T-helper 9 cell (primary cell): ENCODE measurements at places on chromosomes 1 and 21.

GRCh38 chr21:34133392-34133791, 60.0 kb downstream of the MRPS6 start:
- no peak for DNase-seq

- no peak for DNase-seq
These were observed 45.3 kb downstream of the HENMT1 start for GRCh38 chr1:108615544-108615943.

DNA sequence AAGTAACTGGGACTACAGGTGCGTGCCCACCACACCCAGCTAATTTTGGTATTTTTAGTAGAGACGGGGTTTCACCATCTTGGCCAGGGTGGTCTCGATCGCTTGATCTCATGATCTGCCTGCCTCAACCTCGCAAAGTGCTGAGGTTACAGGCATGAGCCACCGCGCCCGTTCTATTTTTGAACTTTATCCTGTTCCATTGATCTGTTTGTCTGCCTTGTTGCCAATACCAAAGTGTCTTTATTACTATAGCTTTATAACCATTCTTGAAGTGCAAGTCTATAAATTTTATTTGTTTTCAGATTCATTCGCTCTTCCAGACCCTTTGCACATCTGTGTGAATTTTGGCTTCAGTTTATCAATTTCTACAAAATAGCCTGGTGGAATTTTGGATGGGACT, 28.0 kb downstream of the SYT14 start:
- no peak for DNase-seq

DNA sequence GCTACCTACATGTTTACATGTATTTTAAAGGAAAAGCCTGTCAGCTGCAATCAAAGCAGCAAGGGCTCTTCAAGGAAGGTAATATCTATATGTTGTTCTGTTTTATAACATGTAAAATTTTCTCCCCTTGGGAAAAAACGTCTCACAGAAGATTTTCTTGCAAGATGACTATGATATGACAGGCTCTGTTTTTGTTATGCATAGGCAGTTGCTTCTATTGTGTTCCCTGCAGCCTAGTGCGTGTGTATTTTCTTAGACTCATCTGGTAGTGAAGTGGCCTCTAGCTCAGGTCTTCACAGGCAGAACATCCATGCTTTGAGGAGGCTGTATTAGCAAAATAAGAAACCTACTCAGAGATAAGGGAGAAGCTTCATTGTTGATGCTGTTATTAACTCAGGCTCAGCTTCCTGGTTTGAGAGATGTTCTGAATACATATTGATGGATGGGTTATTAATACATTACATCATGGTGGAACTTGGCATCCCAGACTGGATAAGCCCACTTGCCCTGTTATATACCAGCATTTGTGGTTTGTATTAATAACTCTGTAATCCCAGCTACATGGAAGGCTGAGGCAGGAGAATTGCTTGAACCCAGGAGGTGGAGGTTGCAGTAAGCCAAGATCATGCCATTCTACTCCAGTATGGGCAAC, 35.8 kb downstream of the LAMC1 start:
- no peak for DNase-seq

DNA sequence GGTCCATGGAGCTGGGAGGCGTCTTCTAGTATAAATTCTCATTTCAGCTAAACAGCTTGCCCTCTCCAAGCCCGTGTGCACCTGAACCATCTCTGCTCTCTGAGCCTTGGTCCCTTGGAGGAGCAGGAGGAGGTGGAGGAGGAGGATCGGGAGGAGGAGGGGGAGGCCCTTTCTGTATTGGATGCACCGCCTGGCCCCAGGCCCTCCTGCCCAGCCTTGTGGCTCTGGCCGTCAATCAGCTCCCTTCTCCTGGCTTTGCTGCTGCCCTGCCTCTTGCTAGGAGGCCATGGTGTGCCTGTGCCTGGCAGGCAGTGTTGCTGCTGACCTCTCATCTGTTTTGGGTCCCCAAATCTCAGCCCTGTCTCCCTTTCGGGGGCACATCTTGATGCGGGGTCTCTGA, 9.0 kb downstream of the COL18A1 start:
- no peak for DNase-seq

DNA sequence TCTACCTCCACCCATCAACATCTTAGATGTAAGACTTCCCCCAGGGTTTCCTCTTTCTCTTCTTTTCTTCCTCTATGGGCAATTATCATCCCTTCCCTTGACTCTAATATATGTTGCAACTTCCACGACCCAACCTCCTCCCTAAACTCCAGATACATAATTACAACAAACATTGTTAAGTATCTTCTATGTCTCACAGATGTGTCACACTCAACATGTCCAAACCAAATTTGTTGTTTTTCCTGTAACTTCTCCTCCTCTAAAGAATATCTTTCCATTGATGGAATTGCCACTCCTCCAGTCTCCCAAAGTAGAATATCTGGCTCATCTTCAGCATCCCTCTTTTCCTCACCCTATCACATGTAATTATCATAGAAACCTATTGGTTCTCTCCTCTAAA, 314.2 kb downstream of the RWDD3 start:
- DNase-seq: no peak

DNA sequence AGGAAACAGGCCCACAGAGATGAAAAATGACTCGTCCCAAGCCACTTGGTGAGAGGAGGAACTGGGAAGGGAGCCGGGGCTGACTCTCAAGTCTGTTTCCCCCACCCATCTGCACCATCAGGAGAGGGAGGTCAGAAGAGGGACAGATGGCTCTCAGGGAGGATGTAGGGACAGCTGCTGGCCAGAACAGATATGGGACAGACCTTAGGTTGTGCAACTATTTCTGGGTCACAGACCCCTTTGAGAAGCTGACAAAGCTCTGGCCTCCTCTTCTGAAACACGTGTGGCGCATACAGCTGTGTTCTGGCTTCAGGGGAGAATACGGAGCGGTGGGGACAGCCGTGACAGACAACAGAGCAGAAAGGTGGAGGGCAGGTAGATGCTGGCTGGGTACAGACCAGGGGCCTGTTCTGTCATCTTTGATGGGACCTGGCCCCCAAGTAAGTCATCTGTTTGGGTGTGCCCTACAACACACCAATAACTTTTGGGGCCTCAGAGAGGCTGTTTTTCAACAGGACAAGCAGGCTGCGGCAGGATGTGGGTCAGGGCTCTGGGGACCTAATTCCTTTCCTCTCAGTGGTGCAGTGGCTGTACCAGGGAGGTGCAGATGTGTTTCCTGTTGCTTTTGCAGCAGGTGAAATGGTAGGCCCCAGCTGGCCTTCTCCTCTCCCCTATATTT, 7.3 kb downstream of the SH3BGRL3 start:
- DNase-seq: peak; percentile 61

- DNase-seq: no peak
These were observed 52.0 kb downstream of the TGFBR3 start for GRCh38 chr1:91833946-91834345.

DNA sequence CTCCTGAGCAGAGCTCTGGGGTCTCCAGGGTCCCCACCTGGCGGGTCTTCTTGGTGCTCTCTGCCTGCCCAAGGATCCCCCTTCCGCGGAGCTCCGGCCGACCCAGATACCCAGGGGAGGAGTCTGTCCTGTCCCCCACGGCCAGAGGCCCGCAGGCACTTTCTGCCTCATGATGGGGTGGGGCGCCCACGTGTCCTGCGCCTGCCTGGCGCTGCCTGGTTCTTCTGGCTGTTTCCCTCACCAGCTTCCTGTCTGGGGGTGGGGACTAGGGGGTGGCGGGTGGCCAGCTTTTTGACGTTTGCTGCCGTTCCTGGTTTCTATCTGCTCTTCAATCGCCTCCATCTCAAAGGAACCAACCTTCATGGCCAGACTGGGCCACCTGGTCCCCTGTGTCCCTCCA, 313.3 kb upstream of the VAMP3 start:
- DNase-seq: no peak
